Articular chondrocyte of knee joint (primary cell): ENCODE measurements at places on chromosomes 12 and 14. TPM values are rescaled to one million over a fixed set of nuclear protein-coding genes. Genes with fewer than 3 reads are reported as not detected.

PNP gene
- total RNA-seq, result 30.3 and 38.5 TPM in 2 replicates

VDR gene
- total RNA-seq, result 18.9 and 19.1 TPM in 2 replicates

P2RX2 gene
- not detected in 2 replicates for total RNA-seq

FAM90A1 gene
- total RNA-seq, result 0.13 and 0.43 TPM in 2 replicates

C14orf132 gene
- 26.3 and 34.4 TPM in 2 replicates for total RNA-seq

SIX6 gene
- not detected in 2 replicates for total RNA-seq

GUCY2C gene
- 0.11 TPM in 1 of 2 replicates, not detected in the other for total RNA-seq

PPM1A gene
- 34.7 and 34.8 TPM in 2 replicates for total RNA-seq

MAP1LC3B2 gene
- 0.91 and 0.97 TPM in 2 replicates for total RNA-seq

TMEM52B gene
- not detected in 2 replicates for total RNA-seq

SAMD15 gene
- total RNA-seq, result 6.3 and 8.5 TPM in 2 replicates

PTPRQ gene
- total RNA-seq, result 0.43 and 2.4 TPM in 2 replicates

CRACR2A gene
- 3.6 and 4.3 TPM in 2 replicates for total RNA-seq

PDE3A gene
- 17.8 and 22.2 TPM in 2 replicates for total RNA-seq

COQ5 gene
- 20.4 and 28.8 TPM in 2 replicates for total RNA-seq

RNASE7 gene
- not detected in 2 replicates for total RNA-seq

OS9 gene
- 154 and 254 TPM in 2 replicates for total RNA-seq

SMARCD1 gene
- total RNA-seq, result 47.7 and 48.5 TPM in 2 replicates

GPR68 gene
- 8.0 and 13.2 TPM in 2 replicates for total RNA-seq

HCFC2 gene
- total RNA-seq, result 38.9 and 41.2 TPM in 2 replicates

ADAM21 gene
- 0.32 and 0.52 TPM in 2 replicates for total RNA-seq

LBHD2 gene
- not detected in 2 replicates for total RNA-seq

CARMIL3 gene
- total RNA-seq, result 0.22 and 0.52 TPM in 2 replicates

CD69 gene
- total RNA-seq, result not detected in 2 replicates

DPPA3 gene
- not detected in 2 replicates for total RNA-seq

HIP1R gene
- 12.2 and 14.5 TPM in 2 replicates for total RNA-seq

ARMH4 gene
- total RNA-seq, result 8.3 and 9.1 TPM in 2 replicates

SPIC gene
- total RNA-seq, result not detected in 2 replicates

ERBB3 gene
- 0.65 and 0.91 TPM in 2 replicates for total RNA-seq

OVCH1 gene
- 0.65 and 1.0 TPM in 2 replicates for total RNA-seq

DBX2 gene
- total RNA-seq, result not detected in 2 replicates

DGKA gene
- 48.5 and 66.9 TPM in 2 replicates for total RNA-seq

WDR89 gene
- 8.5 and 12.0 TPM in 2 replicates for total RNA-seq

CNTN1 gene
- 0.11 TPM in 1 of 2 replicates, not detected in the other for total RNA-seq

ASPG gene
- 0.13 TPM in 1 of 2 replicates, not detected in the other for total RNA-seq

WSCD2 gene
- total RNA-seq, result 0.54 and 2.7 TPM in 2 replicates

REP15 gene
- 6.5 and 9.5 TPM in 2 replicates for total RNA-seq

KLRD1 gene
- total RNA-seq, result 0.65 and 1.2 TPM in 2 replicates

NGB gene
- not detected in 2 replicates for total RNA-seq

TRIP11 gene
- total RNA-seq, result 59.7 and 64.3 TPM in 2 replicates

HOXC13 gene
- not detected in 2 replicates for total RNA-seq

PAX9 gene
- under 0.01 and 0.22 TPM in 2 replicates for total RNA-seq

SERPINA5 gene
- total RNA-seq, result 3.5 and 4.6 TPM in 2 replicates

ACTR6 gene
- 20.3 and 37.9 TPM in 2 replicates for total RNA-seq

SERPINA4 gene
- not detected in 2 replicates for total RNA-seq

CMKLR1 gene
- total RNA-seq, result 68.3 and 121 TPM in 2 replicates

GPX2 gene
- not detected in 2 replicates for total RNA-seq
